CD4-positive, alpha-beta T cell treated with Interferon alpha-2 for 1 hour (primary cell): ENCODE measurements at places on chromosomes 5 and 9.

DNA sequence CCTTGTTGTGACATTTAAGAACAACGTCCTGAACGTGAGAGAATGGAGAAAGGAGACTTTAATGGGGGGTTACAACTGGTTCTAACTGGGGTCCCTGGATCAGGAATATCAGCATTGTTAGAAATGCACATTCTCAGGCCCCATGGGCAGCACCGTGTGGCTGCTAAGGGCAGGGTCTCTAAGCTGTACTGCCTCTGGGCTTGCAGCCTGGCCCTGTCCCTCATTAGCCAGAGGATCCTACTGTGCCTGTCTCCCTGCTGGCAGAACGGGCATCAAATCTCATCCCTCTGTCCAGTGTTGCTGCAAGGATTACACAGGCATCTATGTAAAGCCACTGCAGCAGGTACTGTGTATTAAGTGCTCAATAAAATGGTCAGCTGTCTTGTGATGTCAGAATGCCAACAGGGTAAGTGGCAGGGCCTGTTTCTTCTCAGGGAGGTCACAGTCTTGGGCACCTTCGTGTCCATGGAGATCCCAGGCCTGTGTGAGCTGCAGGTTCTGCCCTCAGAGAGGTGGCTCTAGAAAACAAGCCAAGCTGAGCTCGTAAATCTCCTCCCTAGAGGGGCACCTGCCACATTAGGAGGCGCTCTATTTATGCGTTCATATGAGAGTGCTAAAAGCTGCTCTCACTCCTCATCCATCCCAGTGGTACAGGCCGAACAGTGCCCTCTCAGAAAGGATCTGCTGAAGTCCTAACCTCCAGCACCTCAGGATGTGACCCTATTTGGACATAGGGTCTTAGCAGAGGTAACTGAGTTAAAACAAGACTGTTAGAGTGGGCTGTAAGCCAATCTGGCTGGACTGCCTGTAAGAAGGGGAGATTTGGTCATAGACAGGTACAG lies 210.5 kb downstream of the GADD45G start:
- no peak for DNase-seq

DNA sequence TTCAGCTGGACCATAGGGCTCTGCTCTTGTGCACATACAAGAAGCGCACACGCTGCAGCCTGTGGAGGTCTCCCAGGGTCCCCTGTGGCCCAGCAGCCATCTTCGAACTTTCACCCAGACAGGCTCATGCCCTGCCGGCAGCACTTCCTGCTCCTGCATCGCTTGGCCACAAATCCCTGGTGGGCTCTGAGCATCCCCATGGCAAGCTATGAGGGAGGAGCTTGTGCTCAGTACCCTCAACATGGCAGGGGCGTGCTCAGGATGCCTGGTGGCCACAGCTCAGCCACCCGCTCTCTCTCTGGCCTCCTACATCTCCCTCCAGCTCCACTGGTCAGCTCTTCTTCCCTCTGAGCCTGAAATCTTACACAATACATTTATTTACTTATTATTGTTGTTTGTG lies 63.7 kb downstream of the IRX2 start:
- DNase-seq: no peak

GRCh38 chr5:20420991-20421595 lies 433.1 kb upstream of the CDH18 start:
- DNase-seq: no peak

DNA sequence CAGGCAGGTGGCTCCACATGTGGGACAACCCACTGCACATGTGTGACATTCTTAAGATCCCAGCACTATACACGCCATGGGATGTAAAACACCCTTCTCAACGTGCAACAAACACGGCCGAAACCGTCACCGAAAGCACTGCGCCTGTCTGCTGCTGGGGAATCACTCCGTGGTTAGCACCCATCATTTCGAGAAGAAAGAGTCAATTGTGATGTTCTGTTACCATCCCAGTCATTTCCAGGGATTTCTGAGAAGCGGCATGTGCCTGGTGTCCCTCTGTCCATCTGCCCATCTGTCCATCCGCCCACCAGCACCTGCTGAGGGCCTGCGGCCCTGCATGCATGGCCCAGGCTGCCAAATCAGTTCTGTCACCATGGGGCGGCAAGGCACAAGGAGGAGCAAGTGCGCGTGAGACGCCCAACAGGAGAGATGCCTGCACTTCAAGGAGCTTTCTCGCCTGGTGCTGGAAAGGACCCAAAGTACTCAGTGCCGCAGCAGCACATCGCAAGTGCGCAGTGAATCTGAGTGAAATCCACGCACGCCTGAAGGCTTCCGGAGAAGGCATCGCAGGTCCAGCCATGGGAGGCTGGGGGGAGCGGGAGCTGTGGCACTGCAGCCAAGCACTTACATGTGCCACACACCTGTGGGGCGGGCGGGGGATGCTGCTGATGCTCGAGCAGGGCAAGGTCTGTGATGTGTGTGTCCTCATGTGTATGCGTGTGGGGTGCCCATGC lies 38.0 kb downstream of the VAV2 start:
- DNase-seq: no peak

GRCh38 chr5:172004824-172005237 lies 1.6 kb downstream of the FBXW11 start:
- DNase-seq: peak; percentile 45

DNA sequence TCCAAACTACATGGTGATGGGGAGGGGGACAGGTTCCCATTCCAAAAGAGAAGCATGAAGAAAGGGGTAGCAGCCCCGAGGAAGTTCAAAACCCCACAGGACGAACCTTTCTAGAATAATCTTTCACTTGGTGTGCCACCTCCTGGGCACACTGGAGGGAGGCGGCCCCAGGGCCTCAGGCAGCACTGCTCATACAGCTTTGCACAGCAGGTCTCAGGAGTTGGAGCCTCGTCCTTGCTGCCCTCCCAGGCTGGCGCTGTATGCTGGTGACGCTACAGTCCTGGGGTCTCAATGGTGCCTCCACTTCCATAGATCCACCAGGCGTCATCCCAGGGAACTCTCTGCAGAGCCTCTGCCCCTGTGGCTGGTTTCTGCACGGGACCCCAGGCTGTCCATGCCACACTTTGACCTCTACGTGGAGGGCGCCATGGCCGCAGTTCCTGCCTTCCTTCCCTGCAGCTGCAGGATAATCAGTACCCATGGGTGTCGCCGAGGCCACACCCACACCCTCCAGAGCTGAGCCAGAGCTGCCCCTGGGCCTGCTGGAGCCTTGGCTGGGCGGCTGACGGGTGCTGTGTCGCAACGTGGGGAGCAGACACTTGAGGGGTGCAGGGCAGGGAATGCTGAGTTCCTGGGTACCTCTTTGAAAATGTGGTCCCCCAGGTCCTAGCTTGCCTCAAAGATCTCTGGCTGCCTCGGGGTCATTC lies 95.3 kb downstream of the COL5A1 start:
- DNase-seq: no peak

DNA sequence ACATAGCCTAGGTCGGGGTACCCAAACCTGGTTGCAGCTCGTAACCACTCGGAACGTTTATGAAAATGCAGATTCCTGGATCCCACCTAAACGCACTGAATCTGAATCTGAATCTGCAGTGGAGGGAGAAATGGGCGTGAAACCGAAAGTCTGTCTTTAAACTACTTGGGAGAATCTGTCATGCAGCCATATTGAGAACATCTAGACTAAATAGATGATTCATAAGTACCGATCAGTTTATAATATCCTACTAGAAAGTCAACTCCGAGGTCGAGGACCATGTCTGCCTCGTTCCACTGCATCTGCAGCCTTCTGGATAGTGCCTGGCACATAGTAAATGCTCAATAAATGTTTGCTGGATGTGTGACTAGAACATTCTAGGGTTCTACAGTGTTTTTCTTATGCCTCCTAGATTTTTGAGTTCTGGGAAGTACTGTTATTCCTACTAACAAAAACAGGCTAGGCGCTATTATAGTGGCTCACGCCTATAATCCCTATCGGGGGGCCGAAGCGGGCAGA lies 632 bp downstream of the COQ4 start:
- DNase-seq: no peak

DNA sequence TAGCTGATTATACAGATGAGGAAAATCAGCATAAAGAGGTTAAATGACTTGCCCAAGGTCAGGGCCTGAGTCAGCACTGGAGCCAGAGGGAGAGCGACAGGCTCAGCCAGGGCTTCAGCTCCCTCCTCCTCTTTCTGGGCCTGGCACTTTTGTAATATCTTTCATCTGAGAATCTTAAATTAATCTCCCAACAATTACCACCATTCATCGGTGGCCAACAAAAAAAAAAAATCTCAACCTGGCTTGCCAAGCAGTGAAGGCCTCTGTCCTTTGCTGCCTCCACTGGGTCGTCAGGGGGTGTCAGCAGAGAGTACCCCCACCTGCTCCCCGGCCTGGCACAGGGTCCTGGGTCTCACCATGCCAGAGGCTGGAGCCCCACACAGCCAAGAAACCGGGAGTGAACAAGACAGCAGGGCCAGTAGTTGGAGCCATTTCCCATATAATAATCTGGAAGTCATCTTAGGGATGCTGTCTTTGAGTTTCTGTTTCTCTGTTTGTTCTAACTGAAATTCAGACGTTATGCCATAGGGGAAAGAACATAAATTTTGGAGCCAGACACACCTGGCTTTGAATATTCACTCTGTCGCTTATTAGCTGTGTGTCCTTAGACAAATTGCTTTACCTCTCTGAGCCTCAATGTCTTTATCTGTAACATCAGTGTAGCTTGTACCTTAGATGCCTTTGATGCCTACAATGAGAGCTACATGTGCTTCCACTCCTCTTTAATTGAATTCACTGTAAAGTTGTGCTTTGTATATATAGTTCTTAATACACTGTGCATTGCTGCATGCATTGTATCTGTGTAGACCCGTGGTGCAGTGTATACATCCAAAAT lies 299.9 kb upstream of the MSX2 start:
- no peak for DNase-seq

GRCh38 chr5:125327676-125328075 lies 581.2 kb upstream of the ZNF608 start:
- DNase-seq: no peak

GRCh38 chr9:87102126-87102525 lies 154.8 kb upstream of the GAS1 start:
- no peak for DNase-seq

GRCh38 chr5:37751227-37751626 lies 88.6 kb downstream of the GDNF start:
- DNase-seq: no peak

GRCh38 chr5:53357439-53357838 lies 123.0 kb upstream of the FST start:
- DNase-seq: no peak
